Right forelimb (tissue), 1 donor: ENCODE measurements at places on chromosomes 16 and 17.

DNA sequence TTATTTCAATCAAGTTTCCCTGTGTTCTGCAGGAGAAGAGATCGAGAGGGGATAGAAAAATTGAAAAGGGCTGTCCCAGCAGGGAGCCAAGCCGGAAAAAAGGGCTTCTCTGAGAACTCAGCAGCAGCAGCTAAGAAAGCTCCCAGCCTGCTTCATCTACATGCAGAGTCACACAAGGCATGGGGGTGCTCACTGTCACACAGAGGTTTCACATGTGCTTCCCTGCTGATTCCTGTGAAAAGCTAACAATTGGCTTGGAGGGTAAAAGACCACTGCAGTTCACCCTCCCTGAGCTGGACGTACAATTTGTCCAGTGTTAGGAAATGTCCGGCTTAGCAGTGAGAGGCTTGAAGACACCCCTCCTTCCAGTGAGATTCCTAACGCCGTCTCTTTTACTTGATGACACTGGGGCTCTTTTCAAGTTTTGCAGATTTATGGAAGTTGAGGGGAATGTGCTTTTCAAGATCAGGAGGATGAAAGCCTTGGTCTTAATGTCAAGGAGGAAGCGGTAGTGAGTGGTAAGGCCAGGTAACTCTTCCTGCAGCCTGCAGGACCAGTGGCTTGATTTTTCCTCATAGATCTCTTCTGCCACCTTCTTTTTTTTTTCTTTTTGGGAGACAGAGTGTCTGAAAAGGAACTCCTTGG, 85.6 kb downstream of the WNT3 start:
- no peak for DNase-seq

DNA sequence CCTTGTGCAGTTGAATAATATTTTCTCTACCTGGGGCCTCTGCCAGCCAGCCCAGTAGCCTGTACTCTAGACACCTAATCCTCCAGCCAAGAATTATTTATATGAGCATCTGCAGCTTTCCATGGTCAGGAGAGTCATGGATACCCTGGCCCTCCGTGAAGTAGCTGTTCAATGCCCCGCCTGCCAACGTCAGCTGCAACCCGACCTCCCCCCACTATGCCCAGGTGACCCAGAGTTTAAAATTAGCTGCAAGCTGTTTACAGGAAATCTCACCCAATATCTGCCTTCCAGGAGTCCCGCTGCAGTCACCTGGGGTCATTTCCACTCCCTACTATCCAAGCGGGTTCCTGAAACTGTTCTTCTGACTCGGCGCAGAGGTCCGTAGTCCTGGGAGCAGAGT, 12.3 kb downstream of the SDR42E2 start:
- DNase-seq = no peak

DNA sequence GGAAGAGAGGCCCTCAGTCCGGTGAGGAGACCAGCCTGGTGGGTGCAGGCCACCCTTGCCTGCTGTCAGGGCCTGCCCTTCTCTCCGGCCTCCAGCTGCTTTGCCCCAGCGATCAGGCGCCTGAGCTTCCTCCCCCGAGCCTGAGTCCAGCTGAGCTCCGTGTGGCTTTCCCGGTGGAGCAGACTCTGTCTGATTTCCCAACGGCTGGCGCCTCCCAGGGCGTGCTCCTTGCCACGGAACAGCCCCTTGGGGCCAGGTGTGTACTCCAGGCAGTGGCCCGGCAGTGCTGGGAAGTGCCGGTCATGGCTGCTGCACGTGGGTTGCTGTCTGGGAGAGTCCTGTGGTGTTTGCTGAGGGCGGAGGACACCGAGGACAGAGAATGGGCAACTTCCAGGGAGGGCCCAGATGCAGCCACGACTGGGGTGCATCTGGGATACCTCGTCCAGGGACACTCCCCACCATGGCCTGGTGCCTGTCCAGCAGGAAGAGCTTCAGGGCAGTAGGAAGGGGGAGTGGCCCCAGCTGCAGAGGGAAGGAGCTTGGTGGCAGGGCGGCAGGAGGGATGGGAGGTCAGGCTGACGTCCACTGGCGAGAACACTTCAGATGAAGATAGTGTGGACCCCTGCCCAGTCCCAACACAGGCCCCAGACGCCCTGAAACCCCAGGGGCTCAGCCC, 22.5 kb downstream of the METRNL start:
- DNase-seq = no peak

GRCh38 chr16:54932021-54932660, 1.5 kb downstream of the IRX5 start:
- no peak for DNase-seq

DNA sequence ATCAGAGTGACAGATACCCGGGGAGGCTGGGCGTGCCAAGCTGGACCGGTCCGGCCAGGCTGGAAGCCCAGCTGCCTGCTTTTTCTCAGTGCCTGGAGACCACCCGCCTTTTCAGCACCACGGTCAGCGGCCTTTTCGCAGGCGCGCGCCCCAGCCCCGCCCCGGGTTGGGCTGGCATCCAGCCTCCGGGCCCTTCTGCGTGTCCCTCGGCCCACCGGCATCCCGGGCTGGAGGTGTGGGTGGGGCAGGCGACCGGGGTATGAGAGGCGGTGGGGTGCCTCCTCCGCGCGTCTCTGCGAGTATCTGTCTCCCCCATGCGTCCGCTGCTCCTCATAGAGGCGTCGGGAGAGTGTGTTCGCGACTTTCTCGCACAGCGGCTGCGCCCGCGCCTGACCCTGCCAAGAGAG, 102.5 kb downstream of the MRM1 start:
- DNase-seq = peak; percentile 80

GRCh38 chr16:9411426-9411825, 320.0 kb downstream of the HAPSTR1 start:
- no peak for DNase-seq
